Lung (tissue), 17 donors: ENCODE measurements at places on chromosomes 3 and 15. TPM values are rescaled to one million over a fixed set of nuclear protein-coding genes. Genes with fewer than 3 reads are reported as not detected.

DNA sequence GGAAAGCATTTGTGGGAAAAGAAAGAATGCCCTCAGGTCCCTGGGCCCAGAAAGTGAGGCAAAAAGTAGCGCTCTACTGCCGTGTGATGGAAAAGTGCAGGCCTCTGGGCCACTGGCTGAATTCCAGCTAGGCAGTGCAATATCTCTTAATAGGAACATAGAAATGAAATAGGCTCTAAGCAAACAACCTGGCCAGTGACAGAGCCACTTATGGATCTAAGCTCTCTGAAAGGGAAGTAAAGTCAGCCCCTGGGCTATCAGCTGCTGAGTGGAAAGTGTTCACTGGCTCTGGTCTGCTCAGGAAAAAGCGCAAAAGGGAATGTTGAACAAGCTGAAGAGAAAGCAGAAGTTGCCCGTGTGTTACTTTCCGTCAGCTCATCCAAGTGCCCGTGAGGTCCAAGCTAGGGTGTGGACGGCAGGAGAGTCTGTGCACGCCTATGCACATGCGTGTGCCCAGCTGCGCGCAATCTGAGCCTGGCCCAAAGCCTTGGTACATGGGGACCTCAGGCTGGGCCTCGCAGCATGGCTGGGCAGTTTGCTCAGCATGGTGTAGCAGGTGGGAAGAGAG, 74.0 kb upstream of the RAD18 start:
- no peak for DNase-seq
- peaks cover 7% of the 10 kb centered on the region for H3K4me1 ChIP-seq
- no peaks in the 10 kb centered on the region for H3K27me3 ChIP-seq
- H3K4me3 ChIP-seq = no peak overlapping the region
- no peaks in the 10 kb centered on the region for H3K36me3 ChIP-seq

DNA sequence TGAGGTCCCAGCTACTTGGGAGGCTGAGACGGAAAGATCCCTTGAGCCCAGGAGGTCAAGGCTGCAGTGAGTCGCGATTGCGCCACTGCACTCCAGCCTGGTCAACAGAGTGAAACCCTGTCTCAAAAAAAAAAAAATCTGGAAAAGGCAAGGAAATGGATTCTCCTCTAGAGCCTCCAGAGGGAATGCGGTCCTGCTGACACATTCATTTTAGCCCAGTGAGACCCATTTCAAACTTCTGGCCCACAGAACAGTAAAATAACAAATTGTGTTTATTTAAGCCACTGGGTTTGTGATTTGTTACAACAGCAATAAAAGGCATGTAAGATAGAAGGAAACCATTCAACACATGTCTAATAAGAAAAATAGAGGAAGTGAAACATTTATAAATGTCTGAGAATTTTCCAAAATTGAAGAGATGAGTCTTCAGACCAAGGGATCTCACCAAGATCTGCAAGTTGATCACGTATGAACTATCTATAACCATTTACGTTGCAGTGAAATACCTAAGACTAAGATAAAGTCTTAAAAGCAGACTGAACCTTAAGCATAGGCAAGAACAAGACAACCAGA, at the start of gene HTR3E:
Gene HTR3E (plus strand): TSS at position 254 of the 573 bp plus-strand sequence. CDS start 466 bp downstream, outside the sequence.
- no peak within 1 kb of the TSS for H3K27ac ChIP-seq
- no peaks in the 10 kb centered on the region for H3K27me3 ChIP-seq

- H3K4me3 ChIP-seq = no peak overlapping the region
- no peak for DNase-seq
- H3K27me3 ChIP-seq = peaks cover 6% of the 10 kb centered on the region
- no peaks in the 10 kb centered on the region for H3K36me3 ChIP-seq
- no peak overlapping the region for H3K27ac ChIP-seq
Observed at GRCh38 chr3:120795959-120796358, 53.4 kb downstream of the GTF2E1 start.

DNA sequence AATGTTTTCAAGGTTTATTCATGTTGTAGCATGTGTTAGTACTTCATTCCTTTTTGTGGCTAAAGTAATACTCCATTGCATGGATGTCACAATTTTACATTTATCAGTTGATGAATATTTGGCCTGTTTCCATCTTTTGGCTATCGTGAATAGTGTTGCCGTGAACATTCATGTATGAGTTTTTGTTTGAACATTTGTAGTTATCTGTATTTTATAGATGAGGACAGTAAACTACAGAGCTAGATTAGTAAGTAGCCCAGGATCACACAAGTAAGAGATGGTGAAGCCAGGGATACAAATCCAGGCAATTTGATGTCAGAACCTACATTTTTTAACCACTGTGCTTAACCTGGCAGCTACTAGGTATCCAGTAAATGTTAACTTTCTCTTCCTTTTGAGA, 63.2 kb downstream of the ASTE1 start:
- H3K27me3 ChIP-seq = no peaks in the 10 kb centered on the region
- H3K27ac ChIP-seq = no peak overlapping the region
- no peak overlapping the region for H3K4me3 ChIP-seq

DNA sequence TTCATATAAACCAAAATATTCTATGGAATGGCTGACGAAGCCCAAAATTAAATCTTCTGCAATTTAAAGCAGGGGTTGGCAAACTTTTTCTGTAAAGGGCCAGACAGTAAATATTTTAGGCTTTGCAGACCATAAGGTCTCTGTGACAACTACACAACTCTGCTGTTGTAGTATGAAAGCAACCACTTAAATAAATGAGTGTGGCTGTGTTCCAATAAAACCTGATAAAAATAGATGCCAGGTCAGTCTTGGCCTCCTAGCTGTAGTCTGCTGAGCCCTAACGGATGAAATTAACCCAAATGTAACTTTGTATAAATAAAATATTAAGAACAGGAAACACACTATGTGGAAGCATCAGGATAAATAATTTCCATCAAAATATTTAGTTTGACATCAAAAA, 104.2 kb downstream of the FBXL22 start:
- H3K4me3 ChIP-seq = no peak overlapping the region
- no peaks in the 10 kb centered on the region for H3K27me3 ChIP-seq
- H3K36me3 ChIP-seq = peaks cover 6% of the 10 kb centered on the region
- H3K4me1 ChIP-seq = peaks cover 2% of the 10 kb centered on the region
- H3K27ac ChIP-seq = no peak overlapping the region

DNA sequence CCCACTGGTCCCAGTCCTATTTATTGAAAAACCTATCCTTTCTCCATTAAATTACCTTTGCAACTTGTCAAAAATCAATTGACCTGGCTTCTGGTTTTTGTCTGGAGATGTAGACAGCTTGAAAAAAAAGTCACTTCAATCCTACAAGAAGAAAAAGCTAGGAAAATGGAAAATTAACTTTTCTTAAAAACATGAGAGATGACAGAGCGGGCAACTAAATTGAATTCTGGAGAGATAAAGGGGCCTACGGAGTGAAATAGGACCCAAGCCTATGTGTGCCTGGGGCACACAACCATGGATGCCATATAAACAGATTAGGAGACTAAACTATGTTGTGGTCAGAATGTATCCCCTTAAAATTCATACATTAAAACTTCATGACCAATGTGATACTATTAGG, 363.3 kb upstream of the SLCO3A1 start:
- H3K27ac ChIP-seq = no peak overlapping the region
- no peak for DNase-seq
- no peaks in the 10 kb centered on the region for H3K4me1 ChIP-seq
- no peak overlapping the region for H3K4me3 ChIP-seq
- H3K27me3 ChIP-seq = no peaks in the 10 kb centered on the region

- no peaks in the 10 kb centered on the region for H3K27me3 ChIP-seq
- DNase-seq = no peak
- no peak overlapping the region for H3K27ac ChIP-seq
- H3K4me1 ChIP-seq = peaks cover 3% of the 10 kb centered on the region
- no peaks in the 10 kb centered on the region for H3K36me3 ChIP-seq
- H3K4me3 ChIP-seq = no peak overlapping the region
Observed at GRCh38 chr15:95558916-95559315, 771.6 kb upstream of the NR2F2 start.

GRCh38 chr3:170056710-170057454, 19.1 kb downstream of the GPR160 start:
- H3K27me3 ChIP-seq = no peaks in the 10 kb centered on the region
- no peak for DNase-seq
- H3K27ac ChIP-seq = no peak overlapping the region

DNA sequence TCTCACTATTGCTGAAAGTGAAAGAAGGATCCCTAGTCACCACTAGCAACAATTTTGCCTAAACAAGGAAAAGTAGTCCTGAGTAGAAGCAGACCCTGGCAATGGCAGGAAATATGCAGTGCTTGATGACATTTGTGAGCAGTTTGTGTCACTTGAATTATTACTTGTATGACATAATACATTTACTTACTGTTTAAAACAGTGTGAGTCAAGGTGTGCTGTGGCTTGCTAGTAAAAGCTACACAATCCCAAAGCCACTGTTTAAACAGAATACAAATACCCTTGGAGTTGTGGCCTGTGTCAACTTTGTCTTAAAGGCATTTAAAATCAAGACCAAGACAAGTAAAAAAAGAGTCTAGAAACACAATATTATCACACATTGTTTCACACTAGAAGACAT, 775.4 kb downstream of the ROBO1 start:
- no peaks in the 10 kb centered on the region for H3K36me3 ChIP-seq
- peaks cover 11% of the 10 kb centered on the region for H3K4me1 ChIP-seq
- H3K4me3 ChIP-seq = no peak overlapping the region
- H3K27me3 ChIP-seq = no peaks in the 10 kb centered on the region
- H3K27ac ChIP-seq = no peak overlapping the region

GRCh38 chr3:183526838-183527427, 28.6 kb downstream of the KLHL6 start:
- no peaks in the 10 kb centered on the region for H3K36me3 ChIP-seq
- no peak for DNase-seq
- H3K4me1 ChIP-seq = no peaks in the 10 kb centered on the region
- no peak overlapping the region for H3K27ac ChIP-seq

DNA sequence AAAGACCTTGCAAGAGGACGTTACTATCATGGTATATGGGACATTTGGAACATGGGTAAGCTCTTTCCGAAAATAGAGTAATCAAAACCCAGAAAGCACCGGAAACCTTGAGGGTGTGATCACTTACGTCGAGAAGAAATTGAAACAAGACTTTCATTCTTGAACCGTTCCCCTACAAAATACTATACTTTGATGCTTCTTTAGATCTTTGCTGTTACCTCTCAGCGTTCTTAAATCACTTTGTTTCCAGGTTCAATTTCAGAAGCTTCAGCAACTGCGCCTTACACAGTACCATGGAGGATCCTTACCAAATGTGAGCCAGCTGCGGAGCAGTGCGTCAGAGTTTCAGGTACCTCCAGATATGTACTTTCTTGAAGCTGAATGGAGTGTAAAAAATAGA, 10.1 kb downstream of the CRTC3 start:
- H3K4me3 ChIP-seq = no peak overlapping the region
- peaks cover 8% of the 10 kb centered on the region for H3K36me3 ChIP-seq
- H3K4me1 ChIP-seq = peaks cover 4% of the 10 kb centered on the region
- DNase-seq = no peak
- H3K27ac ChIP-seq = no peak overlapping the region

- no peaks in the 10 kb centered on the region for H3K27me3 ChIP-seq
- H3K27ac ChIP-seq = no peak overlapping the region
- H3K36me3 ChIP-seq = no peaks in the 10 kb centered on the region
- H3K4me3 ChIP-seq = no peak overlapping the region
Observed at GRCh38 chr3:175105066-175105465, 245.9 kb downstream of the NAALADL2 start.

- H3K27ac ChIP-seq = no peak overlapping the region
- H3K36me3 ChIP-seq = peaks cover 14% of the 10 kb centered on the region
- no peaks in the 10 kb centered on the region for H3K27me3 ChIP-seq
- no peak overlapping the region for H3K4me3 ChIP-seq
Observed at GRCh38 chr3:186589121-186589520, 18.6 kb downstream of the DNAJB11 start.

DNA sequence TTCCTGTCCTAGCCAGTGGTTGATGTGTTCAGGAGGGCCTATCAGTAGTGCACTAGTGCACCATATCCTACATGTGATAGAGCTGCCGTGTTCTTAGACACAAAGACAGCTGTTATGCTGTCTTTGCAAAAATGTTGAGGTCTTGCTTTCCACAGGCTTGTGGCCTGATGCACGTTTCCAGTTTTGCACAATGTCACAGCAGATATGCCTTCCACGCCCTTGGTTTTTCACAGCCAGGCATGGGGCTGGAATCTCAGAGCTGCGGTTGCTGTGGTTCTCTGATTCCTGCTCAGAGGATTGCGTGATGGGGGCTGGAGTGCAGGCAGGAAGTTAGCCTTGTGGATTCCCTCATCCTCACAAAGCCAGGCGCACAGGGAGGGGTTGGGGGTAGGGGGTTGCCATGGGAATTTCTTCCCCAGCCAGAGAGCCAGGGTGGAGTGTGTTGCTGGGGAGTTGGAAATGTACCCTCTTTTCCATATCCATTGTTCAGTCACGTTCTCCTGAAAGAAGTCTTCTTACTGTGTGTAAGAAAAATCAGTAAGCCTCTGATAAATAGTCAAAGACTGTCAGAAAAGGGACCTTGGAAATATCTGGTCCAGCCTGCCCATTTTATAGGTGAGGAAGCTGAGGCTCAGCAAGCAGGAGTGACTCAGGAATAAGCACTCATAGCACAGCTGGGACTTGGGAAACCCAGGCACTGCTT, 79.4 kb downstream of the SMAD3 start:
- peak overlapping the region; percentile 26 for H3K27ac ChIP-seq
- no peaks in the 10 kb centered on the region for H3K27me3 ChIP-seq

DNA sequence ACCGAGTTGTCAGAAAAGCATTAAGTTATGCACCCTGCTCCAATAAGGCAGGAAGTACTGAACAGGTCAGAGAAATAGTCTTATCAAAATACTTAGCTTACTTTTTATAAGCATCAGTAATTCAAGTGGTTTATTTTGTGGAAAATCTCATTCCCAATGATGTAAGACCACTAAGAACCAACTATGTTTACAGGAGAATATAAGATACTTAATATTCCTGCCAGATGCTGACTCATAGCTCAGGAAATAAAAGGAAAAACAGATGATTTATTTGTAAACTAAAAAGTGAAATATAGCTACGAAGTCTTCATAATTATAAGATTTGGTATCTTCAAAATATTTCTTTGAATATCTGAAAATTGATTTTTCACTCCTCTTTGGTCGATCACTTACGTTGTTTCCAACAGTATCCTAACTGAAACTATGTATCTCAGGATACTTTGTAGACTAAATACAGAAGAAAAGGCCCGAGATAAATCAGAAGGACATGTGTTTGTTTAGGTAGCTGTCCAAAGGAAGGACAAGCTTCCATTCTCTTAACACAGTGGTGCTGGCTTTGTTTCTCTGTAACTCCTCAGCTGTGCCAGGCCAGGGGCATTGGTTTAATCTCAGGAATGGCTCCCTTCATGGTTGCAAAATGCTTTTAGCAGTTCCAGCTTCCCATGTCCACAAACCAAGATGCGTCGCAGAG, 295.8 kb downstream of the GBE1 start:
- H3K36me3 ChIP-seq = no peaks in the 10 kb centered on the region
- no peak overlapping the region for H3K4me3 ChIP-seq
- H3K27me3 ChIP-seq = no peaks in the 10 kb centered on the region

Gene SLC24A5
- total RNA-seq = not detected

Gene GATA2
- 37.0 TPM for total RNA-seq

Gene CCR5
- total RNA-seq = 4.4 TPM

Gene APPL1
- total RNA-seq = 27.0 TPM

Gene IL16
- 27.8 TPM for total RNA-seq

Gene SAMMSON
- total RNA-seq = not detected

Gene SPCS1
- 94.1 TPM for total RNA-seq

Gene CD96
- total RNA-seq = 3.1 TPM

Gene FAM174B
- 45.0 TPM for total RNA-seq
